Osteoblast (primary cell): ENCODE measurements at places on chromosomes 13 and 19. TPM values are rescaled to one million over a fixed set of nuclear protein-coding genes. Genes with fewer than 3 reads are reported as not detected.

CASP14 gene
- not detected in 2 replicates for total RNA-seq

GARIN5A gene
- total RNA-seq, result 0.29 and 0.36 TPM in 2 replicates

ZNF426 gene
- 28.2 and 31.5 TPM in 2 replicates for total RNA-seq

BEST2 gene
- total RNA-seq, result not detected in 2 replicates

SIGLEC5 gene
- under 0.01 TPM in 1 of 2 replicates, not detected in the other for total RNA-seq

PRODH2 gene
- total RNA-seq, result not detected in 2 replicates

S1PR4 gene
- total RNA-seq, result not detected in 2 replicates

ZNF681 gene
- 0.36 and 0.88 TPM in 2 replicates for total RNA-seq

- peak; percentile 80 for DNase-seq
These were observed 183.5 kb downstream of the SPRY2 start for GRCh38 chr13:80157261-80157932.

- peak; percentile 94 for DNase-seq
These were observed 1.1 kb downstream of the WTIP start for GRCh38 chr19:34482380-34483250.

GRCh38 chr13:110286833-110287819, 19.8 kb downstream of the COL4A1 start:
- no peak for DNase-seq

DNA sequence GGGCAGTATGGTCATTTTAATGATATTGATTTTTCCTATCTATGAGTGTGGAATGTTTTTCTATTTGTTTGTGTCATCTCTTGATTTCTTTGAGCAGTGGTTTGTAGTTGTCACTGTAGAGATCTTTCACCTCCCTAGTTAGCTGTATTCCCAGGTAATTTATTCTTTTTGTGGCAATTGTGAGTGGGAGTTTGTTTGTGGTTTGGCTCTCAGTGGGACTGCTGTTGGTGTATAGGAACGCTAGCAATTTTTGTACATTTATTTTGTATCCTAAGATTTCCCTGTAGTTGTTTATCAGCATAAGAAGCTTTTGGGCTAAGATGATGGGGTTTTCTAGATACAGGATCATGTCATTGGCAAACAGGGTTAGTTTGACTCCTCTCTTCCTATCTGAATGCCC, 28.9 kb downstream of the NBEA start:
- DNase-seq, result no peak

- DNase-seq, result peak; percentile 63
These were observed 14.3 kb downstream of the PTH2 start for GRCh38 chr19:49408816-49409440.

DNA sequence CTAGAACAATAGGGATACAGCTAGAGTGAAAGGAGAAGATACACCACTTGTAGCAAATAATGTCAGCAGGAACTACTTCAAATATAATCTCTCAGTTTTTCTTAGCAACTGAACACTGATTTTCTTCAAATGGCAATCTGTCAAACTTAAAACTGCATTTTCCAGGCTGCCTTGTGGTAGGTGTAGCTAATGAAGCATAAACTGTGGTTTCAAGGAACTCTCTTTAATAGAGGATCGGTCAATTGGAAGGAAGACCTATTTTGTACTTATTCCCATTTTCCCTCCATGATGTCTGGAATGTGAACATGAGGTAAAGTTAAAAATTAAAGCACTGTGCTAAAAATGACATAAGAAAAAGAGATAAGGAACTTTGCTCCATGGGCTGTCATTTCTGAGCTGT, 1261.9 kb downstream of the PCDH17 start:
- no peak for DNase-seq

GRCh38 chr19:9796113-9796773, 22.6 kb downstream of the FBXL12 start:
- DNase-seq, result peak; percentile 85

DNA sequence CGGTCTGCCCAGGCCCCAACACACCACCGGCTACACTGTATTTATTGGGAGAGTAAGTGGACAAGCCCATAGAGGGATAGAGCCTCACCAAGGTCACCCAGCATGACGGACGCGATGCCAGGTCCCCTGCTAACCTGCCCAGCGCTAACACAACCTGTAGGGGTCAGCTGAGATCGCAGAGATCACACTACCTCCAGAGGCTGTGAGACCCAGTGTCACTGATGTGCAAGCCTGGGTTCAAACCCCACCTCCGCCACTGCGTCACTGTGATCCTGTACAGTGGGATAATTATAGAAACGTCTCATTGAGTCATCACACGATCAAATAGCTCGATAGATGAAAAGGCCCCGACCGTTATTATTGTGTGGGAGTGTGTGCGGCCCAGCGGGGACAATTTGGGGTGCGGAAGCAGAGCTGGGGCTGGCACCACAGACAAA, 10.6 kb upstream of the TLE2 start:
- DNase-seq, result no peak

GRCh38 chr13:36436811-36437210, 4.5 kb downstream of the CCNA1 start:
- no peak for DNase-seq

GRCh38 chr13:66359910-66360552, 870.1 kb downstream of the PCDH9 start:
- DNase-seq, result no peak

- DNase-seq, result no peak
These were observed 1.5 kb downstream of the ATP8B3 start for GRCh38 chr19:1810439-1811160.

DNA sequence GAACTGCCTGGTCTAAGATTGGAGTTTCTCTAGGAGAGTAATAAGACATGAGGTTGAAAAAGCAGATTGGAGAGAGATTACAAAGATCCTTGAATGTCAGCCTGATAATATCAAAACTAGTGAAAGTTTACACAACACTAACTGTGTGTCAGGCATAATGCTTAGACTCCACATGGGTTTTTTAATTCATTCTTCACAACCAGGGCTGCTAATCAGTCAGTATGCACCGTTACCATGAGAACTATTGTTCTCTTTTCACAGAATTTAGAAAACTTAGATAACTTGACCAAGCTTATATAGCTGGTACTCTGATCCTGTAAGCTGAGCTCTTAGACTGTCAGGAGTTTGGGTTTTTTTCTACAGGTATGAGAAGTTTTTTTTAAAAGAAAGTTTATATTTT, 46.6 kb upstream of the TSC22D1 start:
- DNase-seq, result no peak

DNA sequence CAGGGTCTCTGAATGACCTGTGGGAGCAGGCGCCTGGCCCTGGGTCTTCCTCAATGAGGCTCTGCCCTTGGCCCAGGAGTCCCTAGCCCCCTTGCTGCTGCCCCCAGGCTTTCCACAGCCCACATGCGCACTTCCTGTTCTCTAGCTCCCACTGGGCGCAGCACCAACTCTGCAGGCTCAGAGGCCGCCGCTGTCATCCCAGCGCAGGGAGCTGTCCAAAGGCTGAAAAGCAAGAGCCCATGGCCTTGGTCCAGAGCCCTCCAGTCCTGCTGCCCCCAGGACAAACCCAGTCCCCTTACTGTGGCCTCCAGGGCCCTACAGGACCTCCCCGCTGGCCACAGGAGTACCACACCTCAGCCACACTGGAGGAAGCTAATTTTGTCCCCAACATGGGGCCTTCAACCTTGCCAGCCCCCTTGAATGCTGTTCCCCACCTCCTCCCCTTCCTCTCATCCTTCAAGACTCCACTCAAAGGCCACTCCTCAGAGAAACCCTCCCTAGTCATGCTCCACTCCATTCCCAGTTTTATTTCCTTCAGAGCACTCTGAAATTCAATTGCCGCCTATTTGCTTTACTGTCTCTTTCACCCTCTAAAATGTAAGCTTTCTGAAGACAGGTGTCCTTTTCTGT, 8.0 kb upstream of the POU2F2 start:
- peak; percentile 92 for DNase-seq

DNA sequence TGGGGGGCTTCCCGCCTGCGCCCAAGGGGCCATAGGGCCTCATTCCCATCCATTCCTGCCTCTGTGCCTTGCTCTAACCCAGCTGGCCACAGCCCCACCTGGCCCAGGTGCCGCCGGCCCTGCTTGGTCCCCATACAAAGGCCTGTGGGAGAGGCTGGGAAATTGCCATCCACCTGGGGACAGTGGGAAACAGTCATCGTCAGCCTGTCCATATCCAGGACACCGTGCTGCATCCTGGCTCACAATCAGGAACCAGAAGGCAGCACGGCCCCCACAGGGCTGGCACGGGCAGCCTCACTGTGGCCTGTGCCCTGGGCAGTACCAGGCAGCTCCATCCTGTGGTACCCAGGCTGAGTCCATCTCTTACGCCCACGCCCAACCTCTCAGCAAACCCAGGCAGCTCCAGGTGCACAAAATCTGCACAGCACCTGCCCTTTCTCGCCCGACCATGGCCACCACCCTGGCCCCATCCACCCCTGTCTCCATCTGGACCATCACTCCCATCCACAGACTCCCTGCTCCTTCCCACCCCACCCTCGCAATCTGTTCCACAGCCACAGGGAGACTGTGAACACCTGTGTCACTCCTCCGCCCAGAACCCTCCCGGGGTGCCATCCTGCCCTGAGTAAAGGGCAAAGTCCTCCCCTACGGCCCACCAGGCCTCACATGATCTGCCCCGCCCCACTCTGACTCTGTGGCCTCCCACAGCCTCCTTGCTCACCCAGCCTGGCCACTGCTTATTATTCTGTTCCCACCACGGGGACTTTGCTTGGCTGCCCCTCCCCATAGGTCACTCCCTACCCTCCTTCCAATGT, 21.1 kb upstream of the FBXO27 start:
- no peak for DNase-seq
